SK-MEL-5 (cell line): ENCODE measurements at places on chromosomes 7 and 10. TPM values are rescaled to one million over a fixed set of nuclear protein-coding genes. Genes with fewer than 3 reads are reported as not detected.

DNA sequence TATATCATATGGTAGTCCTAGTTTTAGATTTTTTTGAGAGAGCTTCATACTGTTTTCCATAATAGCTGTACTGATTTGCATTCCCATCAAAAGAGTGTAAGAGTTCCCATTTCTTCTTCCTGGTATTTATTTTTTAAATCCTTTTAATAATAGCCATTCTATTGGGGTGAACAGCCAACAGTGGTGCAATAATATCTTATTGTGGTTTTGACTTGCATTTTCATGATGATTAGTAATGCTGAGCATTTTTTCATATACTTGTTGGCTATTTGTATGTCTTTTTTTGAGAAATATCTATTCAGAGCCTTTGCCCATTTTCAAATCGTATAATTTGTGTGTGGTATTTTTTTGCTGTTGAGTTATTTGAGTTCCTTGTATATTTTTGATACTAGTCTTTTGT is 167.4 kb downstream of the FZD1 start:
- DNase-seq: no peak

DNA sequence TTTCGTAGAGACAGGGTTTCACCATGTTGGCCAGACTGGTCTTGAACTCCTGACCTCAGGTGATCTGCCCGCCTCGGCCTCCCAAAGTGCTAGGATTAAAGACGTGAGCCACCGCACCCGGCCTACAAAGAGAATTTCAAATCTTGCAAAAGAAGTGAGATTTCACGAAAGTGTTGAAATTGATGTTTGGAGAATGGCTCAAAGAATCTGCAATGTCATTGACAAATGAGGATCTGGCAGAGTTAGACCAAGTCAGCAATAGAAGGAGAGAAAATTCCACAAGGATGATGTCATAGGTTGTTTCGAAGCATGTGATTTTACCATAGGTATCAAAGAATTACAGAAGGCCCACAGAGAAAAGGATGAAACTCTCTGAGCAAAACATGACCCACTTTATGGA is 71.7 kb downstream of the LYZL2 start:
- DNase-seq: no peak

GRCh38 chr7:45446195-45446944 is 127.8 kb upstream of the ADCY1 start:
- DNase-seq: peak; percentile 33

GRCh38 chr10:110704070-110704469 is 59.9 kb downstream of the RBM20 start:
- DNase-seq: no peak

DNA sequence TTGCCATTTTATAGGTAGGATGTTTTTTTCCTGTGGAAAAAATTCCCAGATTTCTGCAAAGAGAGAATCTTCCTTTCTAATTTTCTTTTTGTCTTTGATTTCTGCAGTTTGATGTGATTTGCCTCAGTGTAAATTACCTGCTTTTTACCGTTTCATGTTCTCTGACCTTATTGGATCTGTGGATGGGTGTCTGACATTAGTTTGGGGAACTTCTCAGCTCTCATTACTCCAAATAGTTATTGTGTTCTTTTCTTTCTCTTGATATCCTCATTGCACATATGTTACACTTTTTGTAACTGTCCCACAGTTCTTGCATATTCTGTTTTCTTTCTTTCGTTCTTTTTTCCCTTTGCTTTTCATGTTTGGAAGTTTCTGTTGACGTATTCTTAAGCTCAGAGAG is 28.5 kb downstream of the NACAD start:
- DNase-seq: no peak

GRCh38 chr7:81234896-81235295 is 316.0 kb upstream of the SEMA3C start:
- no peak for DNase-seq

DNA sequence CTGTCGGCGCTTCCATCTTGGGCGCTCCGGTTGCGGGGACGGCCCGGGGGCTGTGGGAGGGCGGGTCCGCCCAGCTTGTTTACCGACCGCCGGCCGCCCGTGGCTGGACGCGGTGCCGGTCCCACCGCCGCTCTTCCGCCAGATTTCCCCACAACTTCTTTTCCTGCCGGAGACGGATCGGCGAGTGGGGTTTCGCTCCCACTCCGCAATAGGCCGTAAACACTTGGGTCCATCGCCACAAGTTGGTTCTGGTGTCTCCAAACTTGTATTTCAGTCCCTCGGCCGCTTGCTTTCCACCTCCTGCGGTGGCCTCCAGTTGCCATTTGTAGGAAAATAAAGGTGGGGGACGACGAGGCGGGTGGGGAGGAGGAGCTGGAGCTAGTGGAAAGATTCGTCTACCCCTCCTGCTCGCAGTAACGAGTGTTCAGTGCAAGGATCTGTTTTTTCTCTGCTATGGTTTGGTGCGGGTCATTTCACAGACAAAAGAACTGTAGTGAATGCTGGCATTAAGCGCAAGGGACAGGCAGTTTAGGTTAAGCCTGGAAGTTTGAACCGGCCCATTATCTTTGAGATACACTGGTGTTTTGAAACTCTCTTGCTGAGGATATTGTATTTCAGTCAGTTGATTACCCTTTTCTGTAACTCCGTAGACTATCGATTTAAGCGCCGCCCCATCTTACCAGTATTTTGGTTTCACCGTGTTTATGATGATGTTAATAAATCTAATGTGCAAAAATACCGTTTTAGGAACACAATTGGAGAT is 24.3 kb upstream of the ZRANB1 start:
- DNase-seq: peak; percentile 37

Gene RBP4
- total RNA-seq: not detected in 2 replicates

Gene SLC39A12
- 0.05 TPM in 1 of 2 replicates, not detected in the other for total RNA-seq

Gene PRLHR
- total RNA-seq: not detected in 2 replicates

Gene GRID2IP
- 0.03 TPM in 1 of 2 replicates, not detected in the other for total RNA-seq
